ENCODE measurements at places on chromosomes 5 and 9. TPM values are rescaled to one million over a fixed set of nuclear protein-coding genes. Genes with fewer than 3 reads are reported as not detected.

The RNF224 gene
- total RNA-seq = not detected

The STOM gene
- 225 TPM for total RNA-seq

The FGF10 gene
- not detected for total RNA-seq

The ARID3C gene
- 0.25 TPM for total RNA-seq

The GPR21 gene
- total RNA-seq = 0.39 TPM

The GABRA1 gene
- total RNA-seq = not detected

The MEGF10 gene
- total RNA-seq = 3.4 TPM

The DMRTA1 gene
- total RNA-seq = under 0.01 TPM

DNA sequence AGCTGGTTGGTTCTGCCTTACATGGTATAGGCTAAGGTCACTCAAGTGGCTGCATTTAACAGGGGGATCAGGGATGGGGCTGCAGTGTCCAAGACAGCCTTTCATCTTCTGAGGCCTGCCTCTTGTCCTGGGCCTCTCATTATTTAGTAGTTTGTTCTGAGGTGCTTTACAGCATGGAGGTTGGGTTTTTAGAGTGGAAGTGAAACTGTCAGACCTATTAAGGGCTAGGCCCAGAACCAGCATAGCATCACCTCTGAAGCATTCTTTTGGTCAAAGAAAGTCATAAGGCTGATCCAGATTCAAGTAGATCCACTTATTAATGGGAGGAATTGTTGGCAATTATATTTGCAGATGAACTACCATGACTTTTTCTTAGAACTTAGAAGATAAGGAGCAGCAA is 146.0 kb upstream of the NMUR2 start:
- no peak for DNase-seq

GRCh38 chr9:116365056-116365471 is 211.5 kb downstream of the PAPPA start:
- DNase-seq = no peak

DNA sequence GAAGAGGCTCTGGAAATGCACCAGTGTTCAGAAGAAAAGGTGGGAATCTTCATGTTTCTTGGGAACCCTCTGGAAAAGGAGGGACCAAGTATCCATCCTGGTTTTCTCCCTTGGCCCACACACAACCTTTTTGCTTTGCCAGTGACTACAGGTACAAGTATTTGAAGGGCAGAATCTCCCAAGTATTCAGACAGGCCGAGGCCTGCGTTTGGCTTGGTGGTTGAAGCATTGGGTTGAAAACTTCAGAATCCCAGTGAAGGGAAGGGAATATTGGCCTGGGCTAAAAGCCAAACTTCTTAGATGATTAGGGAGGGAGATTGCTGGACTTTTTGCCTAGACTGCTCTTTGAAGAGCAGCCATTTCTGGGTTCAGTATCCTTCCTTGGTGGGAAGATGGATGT is 71.9 kb downstream of the UBAP1 start:
- DNase-seq = no peak

- DNase-seq = no peak
Observed at GRCh38 chr5:53403758-53404157, 76.7 kb upstream of the FST start.

DNA sequence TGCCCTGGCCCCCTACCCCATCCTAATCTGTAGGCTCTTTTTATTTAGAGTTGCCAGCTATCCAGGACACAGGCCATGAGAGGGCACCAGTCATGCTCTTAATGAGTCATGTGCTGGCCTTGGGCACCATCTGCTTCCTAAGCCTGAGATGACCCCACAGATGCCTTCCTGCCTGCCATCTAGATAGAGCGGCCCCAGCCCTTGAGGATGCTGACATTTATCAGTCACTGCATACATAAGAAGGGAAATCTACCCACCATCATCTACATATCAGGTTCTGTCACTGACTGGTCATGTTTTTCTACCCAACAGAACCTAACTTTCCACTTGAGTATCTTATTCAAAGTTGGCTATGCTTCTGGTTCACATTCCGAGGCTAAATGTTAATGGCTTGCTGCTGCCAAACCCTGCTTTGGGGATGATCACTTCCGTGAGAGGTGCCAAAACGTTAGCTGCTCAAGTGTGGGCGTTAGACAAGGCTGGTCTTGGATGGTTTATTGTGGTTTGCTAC is 49.9 kb upstream of the TTC23L start:
- DNase-seq = peak; percentile 93

DNA sequence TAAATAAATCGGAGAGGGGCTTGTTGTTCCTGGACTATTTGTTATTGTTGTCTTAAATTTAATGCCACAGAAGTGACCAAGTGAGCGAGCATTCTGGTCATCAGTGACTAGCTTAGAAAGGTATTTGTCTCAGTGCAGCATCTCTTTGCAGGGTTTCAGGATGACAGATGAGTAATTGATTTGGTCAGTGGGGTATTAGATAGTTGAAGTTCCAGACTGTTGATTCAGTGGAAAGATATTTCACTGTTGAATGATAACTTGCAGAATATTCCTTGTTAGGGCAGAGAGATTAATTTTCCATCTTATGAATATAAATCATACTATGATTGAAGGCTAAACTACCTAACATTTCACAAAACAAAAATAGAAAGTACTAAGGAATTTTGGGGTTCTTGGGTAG is 122.4 kb downstream of the TRIO start:
- DNase-seq = peak; percentile 11

DNA sequence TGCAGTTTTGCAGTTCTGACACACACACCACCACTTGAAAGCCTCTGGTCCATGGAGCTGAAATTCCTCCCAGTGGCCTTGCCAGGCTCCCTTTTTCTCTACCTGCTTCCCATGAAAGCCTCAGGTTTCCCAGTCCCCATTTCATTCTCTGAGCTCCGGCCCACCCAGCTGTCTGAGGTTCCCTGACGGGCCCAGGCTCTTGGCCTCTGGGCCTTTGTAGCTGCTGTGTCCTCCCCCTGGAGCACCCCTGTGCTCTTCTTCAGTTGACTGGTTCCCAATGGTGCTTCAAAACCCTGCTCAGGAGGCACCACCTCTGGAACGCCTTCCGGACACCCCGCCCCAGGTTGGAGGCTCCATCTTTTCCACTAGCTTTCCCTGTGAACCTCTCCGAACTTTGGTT is 155.9 kb upstream of the SHB start:
- no peak for DNase-seq

- no peak for DNase-seq
Observed at GRCh38 chr5:51977014-51977413, 593.8 kb downstream of the ISL1 start.

DNA sequence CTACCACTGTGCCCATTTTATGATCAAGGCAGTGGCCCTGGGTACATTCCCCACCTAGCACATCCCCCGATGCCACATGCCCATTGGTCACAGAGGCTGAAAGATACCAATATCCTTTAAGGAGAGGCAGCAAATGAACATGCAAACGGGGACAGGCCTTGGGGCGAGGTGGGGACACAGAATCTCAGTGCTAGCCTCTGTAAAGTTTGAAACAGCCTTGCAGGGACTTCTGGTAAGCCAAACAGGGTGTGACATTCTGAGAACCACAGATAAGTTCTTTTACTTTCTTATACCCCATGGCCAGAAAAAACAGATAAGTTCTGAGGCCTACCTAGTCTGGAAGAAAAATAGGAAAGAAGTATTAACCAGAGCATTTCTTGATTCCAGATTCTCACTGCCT is 60.5 kb downstream of the ACER2 start:
- DNase-seq = no peak

DNA sequence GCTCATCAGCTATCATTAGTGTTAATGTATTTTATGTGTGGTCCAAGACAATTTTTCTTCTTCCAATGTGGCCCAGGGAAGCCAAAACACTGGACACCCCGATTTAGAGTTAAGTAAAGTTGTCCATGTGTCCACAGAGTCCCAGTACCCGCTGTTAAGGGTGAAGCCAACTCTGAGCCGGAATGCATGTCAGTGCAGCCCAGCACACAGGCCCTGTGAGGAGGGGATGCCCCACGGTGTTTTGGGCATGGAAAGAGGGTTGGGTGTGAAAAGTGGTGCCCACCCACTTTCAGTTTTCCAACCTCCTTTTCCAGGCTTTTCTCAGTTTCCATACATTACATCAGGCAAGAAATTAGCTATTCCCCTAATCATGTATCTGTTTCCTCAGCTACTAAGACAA is 24.4 kb downstream of the SHC3 start:
- no peak for DNase-seq
